ENCODE measurements at places on chromosomes 12 and 14. TPM values are rescaled to one million over a fixed set of nuclear protein-coding genes. Genes with fewer than 3 reads are reported as not detected.

GRCh38 chr12:12349711-12350665 lies at the start of gene MANSC1:
TSS of gene MANSC1 (minus strand) at chr12:12350242. CDS start at chr12:12343314, 6,928 bp downstream.
- peak; percentile 64 for DNase-seq

- DNase-seq = peak; percentile 94
Measured at GRCh38 chr12:10069099-10069498, 29.7 kb downstream of the CLEC1A start.

- no peak for DNase-seq
Measured at GRCh38 chr14:65131301-65131701, 29.0 kb upstream of the MAX start.

NTS gene
- polyA plus RNA-seq = not detected

SLC39A5 gene
- 0.11 TPM for polyA plus RNA-seq

ADAM21 gene
- polyA plus RNA-seq = 0.05 TPM
